Type B pancreatic cell (in vitro differentiated cells): ENCODE measurements at places on chromosomes 7 and 10. TPM values are rescaled to one million over a fixed set of nuclear protein-coding genes. Genes with fewer than 3 reads are reported as not detected.

The WNT2 gene
- 2.4 and 2.8 TPM in 2 replicates for total RNA-seq

The ATP5MK gene
- total RNA-seq: 300 and 424 TPM in 2 replicates

The LRRC27 gene
- total RNA-seq: 8.9 and 14.2 TPM in 2 replicates

The FAS gene
- 8.1 and 9.2 TPM in 2 replicates for total RNA-seq

The CALN1 gene
- total RNA-seq: 1.6 and 1.9 TPM in 2 replicates

The SLC26A3 gene
- 4.7 and 14.3 TPM in 2 replicates for total RNA-seq

The ENKUR gene
- 1.6 and 7.2 TPM in 2 replicates for total RNA-seq

GRCh38 chr7:30226614-30227268, 57.7 kb upstream of the ZNRF2 start:
- no peak for DNase-seq

DNA sequence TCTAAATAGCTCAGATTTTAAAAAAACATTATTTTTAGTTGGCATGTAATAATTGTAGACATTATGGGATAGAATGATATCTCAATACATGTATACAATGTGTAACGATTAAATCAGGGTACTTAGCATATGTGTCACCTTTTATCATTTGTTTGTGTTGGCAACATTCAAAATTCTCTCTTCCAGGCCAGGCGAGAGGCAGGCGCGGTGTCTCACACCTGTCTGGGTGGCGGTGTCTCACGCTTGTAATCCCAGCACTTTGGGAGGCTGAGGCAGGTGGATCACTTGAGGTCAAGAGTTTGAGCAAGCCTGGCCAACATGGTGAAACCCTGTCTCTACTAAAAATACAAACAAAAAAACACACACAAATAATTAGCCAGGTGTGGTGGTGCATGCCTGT, 151.7 kb downstream of the RTKN2 start:
- no peak for DNase-seq

- no peak for DNase-seq
Measured at GRCh38 chr10:63718006-63718405, 196.8 kb downstream of the REEP3 start.

DNA sequence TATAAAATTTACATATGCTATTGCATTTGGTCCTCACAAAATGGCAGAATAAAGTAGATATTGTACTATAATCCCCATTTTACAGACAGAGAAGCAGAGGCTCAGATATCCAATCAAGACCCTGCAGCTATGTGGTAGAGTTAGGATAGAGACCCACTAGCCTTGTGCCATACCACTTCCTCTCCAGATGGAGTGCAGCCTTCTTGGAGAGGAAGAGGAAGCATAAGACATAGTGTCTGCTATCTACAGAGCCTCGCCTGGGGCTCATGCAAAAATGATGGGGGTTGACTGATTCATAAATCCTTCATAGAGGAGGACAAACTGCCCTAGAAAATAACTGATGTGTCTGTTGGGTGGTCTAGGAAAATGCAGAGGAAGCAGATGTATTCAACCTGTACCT, 447.3 kb downstream of the KCNMA1 start:
- DNase-seq: no peak

GRCh38 chr7:11706666-11707605, 125.1 kb downstream of the THSD7A start:
- no peak for DNase-seq

DNA sequence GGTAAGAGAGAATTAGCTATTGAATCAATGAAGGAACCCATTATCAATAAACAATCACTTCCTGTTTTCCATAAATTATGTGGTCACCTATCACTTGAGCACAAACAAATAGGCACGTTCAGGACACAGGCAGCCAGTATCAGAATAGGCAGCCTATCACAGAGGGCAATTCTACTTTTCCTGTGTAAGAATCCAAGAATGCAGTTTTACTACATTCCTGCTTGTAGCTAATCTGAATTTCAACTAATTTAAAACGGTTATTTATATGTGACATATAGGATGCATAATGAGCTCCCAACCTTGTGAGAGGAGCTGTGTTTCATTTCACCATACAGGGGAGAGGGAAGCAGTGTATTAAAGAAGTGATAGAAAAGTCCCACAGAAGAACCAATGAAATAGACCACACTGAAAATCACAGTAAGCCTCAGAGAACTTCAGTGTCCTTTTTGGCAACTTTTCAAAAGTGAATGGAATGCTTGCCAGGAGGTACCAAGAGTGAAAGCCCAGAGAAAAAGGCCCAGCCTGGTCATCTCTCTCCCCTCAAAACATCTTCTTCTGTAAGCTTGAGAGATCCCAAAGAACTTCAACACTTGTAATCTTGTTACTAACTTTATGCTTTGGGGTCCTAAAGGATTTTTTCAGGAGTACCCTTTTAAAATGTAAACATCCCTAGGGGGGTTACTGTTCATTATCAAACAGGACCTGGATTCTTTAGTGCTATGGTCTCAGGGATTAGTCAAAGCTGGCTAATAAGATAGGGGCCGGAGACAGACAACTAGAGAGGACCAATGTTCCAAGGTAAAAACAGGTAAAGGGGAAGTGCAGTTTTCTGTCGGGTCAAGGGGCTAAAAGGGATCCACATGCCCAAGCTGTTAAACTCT, 1.3 kb downstream of the IMMP2L start:
- no peak for DNase-seq

GRCh38 chr10:22945934-22946673, 18.3 kb downstream of the ARMC3 start:
- no peak for DNase-seq

- DNase-seq: no peak
Measured at GRCh38 chr10:124512600-124512999, 51.0 kb downstream of the LHPP start.

DNA sequence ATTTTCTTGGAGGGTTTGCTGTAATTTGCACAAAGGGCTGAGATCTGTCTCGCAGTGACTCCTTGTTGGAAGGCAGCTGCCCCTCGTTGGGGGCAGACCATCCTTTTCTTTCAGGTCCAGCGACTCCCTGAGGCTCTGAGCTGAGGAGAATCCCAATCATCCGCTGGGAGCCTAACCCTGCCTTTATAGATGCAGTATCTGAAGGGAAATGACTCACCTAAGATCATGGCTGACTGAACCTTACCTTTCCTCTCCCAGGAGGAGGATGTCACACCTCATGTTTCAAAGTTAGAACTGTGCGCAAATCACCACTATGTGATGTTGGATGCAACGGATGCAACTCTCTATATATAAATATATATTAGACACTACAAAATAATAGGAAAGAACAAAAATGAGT, 36.4 kb upstream of the MXI1 start:
- DNase-seq: peak; percentile 40

DNA sequence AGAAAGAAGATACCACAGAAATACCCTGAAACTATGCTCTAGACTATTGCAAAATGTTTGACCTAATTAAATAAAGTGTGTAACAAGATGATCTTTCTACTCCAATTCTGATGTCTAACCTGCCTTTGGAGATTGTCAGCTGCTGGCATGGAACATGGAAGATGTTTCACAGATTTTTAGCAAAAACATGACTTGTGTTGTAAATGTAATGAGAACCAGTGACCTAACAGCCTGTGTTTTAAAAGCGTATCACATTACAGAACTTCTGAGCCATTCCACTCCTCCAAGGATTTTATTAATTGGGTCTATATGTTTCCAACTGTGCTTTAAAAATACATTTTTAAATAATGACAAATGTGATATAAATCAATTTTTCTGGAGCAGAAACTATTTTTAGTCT, 526.3 kb upstream of the SEMA3D start:
- DNase-seq: no peak

- no peak for DNase-seq
Measured at GRCh38 chr10:28839600-28840007, 162.3 kb downstream of the BAMBI start.

GRCh38 chr7:71696511-71696910, 564.6 kb downstream of the GALNT17 start:
- DNase-seq: no peak

DNA sequence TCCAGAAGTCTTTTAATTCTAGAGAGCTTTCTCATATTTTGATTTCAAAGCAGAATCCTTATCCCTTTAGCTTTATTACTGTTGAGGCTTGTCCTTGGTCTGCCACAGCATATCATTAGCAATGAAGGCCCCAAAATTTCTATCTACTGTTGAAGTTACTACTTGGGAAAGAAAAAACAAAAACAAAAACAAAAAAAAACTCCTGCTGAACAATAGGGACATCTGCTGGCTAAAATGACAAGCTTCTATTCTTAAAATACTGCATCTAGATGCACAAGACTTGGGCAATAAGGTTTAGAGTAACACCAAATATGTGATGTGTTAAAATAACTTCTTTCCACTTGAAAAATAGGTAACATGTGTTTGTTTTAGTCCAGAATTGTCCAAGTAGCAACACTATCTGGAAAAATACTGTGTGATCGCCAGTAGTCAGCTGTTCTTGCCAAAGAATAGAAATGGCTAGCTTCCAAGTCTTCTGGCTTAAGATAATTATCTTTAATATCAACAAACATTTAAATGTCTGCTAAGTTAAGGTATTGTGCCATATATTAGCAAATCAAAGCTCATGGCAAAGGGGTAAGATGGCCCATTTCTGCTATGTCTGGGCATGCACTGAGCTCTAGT, 3.8 kb upstream of the DMTF1 start:
- DNase-seq: no peak

DNA sequence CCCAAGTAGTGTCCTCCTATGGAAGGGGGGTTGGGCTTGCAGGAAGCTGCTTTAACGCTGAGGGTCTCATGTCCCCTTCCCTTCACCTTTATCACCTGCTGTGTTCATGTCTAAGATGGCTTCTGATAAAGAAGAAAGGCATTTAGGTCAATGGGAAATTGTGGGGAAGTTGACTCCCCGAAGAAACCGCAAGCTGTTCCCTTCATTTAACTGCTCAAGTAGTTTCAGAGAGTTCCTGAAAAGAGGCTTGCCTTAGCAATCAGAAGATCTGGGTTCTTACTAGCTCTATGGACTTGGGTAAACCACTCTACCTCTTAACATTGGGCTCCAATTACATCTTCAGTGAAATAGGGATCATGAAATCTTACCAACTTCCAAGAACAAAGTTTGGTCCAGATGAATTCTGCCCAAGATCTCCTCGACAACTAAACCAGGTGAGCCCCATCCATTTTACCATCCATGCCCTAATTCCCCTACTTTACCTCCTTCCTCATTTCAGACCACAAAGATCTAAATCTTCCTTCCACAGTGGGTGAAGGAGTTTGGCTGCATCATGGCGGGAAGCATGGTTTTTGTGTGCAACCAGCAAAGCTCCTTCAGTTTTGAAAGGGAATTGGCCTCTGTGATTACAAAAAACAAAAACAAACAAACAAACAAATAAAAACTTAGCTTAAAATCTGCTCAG, 30.4 kb upstream of the UCN3 start:
- no peak for DNase-seq

- DNase-seq: no peak
Measured at GRCh38 chr10:71613261-71613777, 106.3 kb downstream of the C10orf105 start.

GRCh38 chr7:1274121-1274875, 41.6 kb downstream of the UNCX start:
- no peak for DNase-seq

GRCh38 chr10:63630931-63631680, 109.9 kb downstream of the REEP3 start:
- DNase-seq: no peak

DNA sequence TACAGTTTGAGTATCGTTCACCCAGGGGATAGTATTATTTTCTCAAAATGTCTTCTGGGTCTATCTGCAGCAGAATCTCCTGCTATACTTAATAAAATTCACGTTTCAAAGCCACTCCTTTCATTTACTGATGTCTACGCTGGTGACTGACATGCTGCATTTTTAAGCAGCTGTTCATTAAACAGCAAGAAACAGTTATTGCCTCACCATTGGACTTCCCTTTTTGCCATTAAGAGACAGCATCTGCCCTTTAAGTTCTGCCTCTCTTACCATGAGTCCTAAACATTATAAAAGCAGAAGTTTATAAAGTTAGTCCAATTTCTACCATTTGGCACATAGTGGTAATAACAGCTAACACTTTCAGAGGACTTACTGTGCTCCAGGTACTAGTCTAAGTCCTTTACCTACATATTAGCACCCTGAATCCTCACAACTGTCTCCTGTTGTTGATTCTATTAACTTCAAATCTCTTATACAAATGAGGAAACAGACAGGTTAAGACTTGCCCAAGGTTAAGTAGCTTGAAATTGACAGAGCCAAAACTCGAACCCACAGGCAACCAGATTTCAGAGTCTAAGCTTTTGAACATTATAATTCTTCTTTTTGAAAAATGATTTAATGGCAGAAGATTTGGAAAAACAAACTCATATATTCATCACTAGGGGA, 169.5 kb downstream of the SNX13 start:
- no peak for DNase-seq

DNA sequence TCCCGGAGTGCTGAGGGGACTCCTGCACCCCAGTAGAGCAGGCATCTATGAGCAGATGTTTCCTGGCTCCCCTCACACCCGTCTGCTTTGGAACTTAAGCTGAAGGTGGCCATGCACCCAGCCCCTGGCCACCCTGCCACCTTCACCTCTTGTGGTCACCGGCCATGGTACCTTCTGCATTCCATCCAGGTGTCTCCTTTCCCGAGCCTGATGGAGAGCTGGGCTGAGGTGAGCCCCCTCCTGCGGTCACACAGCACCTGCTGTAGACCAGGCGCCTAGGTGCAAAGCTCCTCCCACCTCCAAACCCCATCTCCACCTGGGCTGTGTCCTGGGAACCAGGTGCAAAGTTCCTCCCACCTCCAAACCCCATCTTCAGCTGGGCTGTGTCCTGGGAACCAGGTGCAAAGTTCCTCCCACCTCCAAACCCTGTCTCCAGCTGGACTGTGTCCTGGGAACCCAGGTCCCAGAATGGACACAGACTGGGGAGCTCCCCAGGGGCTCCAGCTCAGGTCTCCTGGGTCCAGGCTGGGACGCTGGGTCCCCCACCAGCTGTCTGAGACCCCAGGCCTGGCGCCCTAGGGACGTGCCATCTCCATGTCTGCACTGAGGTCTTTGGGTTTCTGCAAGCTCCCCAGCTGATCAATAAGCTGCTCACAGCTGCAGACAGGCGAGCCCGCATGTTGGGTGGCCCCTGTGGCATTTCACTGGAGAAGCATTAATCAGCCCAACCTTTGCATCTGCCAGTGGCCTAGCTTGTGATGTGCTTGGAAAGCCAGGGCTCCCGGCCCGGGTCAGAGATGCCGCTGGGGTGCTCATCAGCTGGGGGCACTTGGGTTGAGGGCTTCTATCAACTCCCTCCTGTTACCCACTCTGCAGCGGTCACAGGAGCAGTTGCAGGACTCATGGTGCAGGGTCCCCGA, 61.2 kb upstream of the INPP5A start:
- DNase-seq: no peak

DNA sequence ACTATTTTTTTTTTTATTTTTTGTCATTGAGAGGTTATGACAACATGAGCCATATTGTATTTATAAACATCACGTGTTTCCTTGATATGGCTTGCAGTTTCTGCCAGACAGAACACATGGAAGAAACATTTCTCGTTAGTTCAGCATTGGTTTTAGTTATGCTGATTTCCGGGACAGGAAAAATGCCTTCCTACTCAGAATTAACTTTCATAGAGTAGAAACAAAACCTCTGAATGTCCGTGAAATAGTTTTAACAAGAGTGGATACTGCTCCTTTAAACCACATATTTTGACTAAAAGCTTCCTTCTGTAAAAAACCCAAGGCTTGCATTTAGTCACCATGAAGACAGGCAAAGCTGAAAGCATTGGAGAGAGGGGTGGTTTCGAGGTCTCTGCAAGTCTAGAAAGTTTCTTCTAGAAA, 240.4 kb downstream of the KIAA1217 start:
- no peak for DNase-seq
